ENCODE measurements at places on chromosomes 5 and 9. TPM values are rescaled to one million over a fixed set of nuclear protein-coding genes. Genes with fewer than 3 reads are reported as not detected.

Gene SAXO1
- 0.03 TPM for total RNA-seq

Gene PLCXD3
- 4.7 TPM for total RNA-seq

Gene GRK6
- 39.5 TPM for total RNA-seq

Gene SMARCA2
- total RNA-seq, result 184 TPM
